ENCODE measurements at places on chromosomes 12 and 14.

DNA sequence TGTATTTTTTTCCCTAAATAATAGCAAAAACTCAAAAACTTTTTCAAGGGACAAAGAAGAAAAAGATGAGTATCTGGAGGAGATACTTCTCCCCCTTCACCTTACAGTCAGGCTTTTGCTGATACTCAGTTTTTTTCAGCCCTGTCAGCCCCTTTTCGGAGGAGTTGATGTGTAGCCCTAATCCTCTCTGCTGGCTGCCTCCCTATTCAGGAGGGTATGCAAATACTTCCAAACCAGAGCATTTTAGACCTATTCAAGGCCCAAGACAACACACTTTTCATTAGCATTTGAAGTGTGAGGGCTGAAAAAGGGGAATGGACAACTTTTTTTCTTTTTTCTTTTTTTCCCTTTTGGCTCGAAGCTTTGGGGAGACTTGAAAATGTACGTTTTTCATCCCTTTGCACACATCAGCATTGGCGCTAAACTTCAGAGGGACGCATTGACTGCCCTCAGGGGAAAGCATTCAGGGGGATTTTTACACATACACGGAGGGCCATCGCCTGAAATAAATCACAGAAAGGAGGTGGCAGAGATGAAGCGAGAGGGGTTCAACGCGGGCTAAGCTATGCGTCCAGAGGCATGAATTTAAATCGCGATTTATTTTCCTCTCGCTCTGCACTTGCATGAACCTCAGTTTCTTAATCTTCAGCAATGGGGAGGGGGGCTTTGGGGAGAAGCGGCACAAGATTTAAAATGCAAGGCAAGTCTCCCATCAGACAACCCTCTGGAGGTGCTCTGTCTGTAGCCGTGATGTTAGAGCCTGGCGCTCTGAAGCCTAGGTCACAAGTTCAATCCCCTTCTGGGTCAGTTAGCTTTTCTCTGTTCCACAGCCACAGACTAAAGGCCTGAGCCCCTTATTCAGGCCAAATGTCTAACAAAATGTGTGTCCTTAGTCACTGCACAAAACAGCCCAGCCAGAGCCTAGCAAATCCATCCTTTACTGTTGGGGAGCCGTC, 86.3 kb downstream of the ASCL1 start:
- no peak for DNase-seq

DNA sequence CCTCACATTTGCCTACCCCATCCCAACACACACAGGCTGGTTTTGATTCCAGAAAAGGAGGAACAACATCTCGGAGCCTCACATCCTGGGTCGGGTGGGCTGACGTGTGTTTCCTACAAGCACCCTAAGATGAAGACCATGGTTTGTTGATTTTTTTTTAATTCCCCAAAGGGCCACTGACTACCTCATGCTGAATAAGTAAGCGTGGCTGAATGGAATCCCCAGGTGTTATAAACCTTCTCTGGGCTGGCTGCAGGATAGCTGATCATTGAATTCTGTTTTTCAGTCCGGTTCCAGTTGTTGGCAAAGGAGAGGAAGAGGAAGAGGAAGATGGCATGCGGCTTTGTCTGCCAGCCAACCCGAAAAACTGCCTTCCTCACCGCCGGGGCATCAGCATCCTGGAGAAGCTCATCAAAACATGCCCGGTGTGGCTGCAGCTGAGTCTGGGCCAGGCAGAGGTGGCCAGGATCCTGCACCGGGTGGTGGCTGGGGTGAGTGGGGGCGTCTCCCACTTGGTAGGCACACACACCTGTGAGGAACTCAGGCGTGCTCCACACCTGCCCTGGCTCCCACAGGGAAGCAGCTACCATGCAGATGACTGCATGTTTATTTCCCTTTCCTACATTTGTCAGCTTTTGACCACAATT, 42.0 kb downstream of the RIN3 start:
- DNase-seq: no peak

GRCh38 chr12:52004042-52004648, 2.6 kb upstream of the TAMALIN start:
- DNase-seq: no peak

DNA sequence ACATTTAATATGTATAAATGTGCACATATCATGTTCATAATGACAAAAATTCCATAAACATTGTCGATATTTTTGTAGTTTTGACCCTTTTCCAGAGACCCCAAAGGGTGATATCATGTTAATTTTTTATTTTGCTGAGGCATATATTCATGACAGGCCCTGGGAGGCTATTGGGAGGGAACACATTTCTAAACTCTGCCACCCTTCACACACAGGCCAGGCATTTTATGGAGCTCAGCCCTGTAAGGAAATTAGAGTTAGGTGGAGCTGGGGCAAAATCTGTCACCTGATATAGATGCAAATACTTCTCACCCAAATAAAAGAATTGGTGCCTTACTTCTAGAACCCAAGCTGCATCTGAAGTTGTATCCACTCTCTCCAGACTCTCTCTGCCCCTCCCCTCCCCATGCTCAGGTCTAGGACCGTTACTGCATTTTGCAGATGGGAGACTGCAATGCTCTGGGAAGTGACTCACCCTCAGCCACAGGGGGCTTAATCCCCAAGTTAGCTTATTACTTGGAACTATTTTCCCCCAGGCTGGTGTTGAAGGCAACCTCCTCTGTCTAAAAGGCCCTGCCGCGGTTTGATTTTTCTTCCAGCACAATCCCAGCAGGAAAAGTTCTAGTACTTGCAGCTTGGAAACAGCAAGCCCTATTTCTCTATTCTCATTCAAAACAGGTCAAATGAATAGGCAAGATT, 238.9 kb downstream of the EMP1 start:
- no peak for DNase-seq

DNA sequence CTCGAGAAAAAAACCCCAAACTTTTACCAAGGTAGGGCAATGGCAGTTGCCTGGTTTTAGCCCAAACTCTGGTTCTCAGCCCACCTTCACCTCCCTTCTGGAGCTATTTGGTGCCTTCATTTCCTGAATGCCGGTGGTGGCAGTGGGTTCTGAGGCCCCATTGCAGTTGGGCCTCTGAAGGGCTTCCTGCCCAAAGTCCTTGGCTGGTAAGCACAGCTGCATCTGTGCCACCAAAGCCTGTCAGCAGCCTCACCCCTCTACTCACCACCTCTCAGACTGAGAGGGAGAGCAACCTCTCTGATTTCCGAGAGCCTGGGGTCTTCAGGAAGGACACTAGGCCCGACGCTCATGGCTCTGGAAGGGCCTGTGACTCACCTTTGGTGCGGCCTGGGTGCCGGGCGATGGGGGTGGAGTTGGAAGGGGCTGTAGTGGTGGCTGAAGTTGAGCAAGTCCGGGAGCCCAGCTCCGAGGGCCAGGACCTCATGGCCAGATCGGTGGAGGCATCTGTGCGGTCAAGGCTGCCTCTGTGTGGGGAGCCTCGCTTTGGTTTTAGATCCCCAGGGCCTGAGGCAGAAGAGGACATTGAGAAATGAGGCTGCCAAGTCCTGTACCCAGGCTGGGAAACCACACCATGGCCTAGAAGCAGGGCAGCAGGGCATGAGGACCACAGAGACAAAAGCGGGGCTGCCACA, 38.6 kb upstream of the GPR68 start:
- no peak for DNase-seq

- DNase-seq: no peak
These were observed 160.6 kb downstream of the MYRFL start for GRCh38 chr12:69985656-69986055.

DNA sequence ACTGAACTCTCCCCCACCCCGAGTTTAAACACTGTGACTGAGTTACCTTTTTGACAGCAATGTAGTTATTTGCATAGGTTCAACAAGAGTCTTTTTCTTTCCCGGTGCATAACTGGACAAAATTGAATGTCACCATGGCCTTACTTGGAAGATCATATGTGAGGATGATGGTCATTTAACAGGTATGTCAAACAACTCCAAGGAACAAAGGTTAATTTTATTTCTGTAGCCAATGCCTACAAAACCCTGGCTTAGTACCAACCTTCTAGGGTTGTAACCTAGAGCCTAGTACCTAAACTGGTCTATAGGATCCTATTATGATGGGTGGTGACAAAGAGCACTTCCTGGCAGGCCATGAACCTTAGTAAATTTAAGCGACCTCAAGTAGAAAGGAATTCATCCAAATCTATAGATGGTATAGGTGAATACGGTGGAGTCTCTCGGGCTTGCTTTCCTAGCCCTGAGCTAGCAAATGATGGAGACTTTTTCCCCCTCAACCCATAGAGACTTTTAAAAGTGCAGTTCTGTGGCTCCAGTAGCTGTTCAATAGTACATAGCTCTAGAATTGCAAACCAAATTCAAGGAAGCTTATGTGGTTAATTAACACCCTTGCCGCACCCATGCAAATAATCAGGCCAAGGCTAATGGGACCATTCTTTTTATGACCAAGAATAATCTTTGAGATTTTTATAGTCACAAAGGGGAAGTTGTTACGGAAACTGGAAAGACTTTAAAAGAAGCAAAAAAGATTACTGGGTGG, 89.0 kb downstream of the SLC38A1 start:
- DNase-seq: no peak

DNA sequence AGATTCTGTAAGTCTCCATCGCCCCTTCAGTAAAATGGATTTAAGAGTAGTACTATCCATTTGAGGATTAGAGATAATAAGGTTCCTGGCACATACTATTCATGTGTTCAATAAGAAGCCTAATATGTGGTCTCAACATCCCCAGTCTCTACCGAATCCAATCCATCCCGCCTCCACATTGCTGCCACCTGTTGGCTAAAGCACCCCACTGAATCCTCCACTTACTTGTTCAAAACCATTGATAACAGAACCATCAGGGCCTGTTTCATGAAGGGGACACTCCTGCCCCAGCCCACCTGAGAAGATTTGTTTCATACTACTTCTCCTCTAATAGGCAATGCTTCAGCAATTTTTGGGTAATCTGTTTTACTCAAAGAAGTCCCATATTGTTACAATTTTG, 147.5 kb downstream of the SLC2A13 start:
- no peak for DNase-seq

GRCh38 chr12:16346958-16347357, 487 bp upstream of the MGST1 start:
- no peak for DNase-seq

GRCh38 chr14:56592746-56593544, 13.3 kb downstream of the TMEM260 start:
- DNase-seq: no peak

DNA sequence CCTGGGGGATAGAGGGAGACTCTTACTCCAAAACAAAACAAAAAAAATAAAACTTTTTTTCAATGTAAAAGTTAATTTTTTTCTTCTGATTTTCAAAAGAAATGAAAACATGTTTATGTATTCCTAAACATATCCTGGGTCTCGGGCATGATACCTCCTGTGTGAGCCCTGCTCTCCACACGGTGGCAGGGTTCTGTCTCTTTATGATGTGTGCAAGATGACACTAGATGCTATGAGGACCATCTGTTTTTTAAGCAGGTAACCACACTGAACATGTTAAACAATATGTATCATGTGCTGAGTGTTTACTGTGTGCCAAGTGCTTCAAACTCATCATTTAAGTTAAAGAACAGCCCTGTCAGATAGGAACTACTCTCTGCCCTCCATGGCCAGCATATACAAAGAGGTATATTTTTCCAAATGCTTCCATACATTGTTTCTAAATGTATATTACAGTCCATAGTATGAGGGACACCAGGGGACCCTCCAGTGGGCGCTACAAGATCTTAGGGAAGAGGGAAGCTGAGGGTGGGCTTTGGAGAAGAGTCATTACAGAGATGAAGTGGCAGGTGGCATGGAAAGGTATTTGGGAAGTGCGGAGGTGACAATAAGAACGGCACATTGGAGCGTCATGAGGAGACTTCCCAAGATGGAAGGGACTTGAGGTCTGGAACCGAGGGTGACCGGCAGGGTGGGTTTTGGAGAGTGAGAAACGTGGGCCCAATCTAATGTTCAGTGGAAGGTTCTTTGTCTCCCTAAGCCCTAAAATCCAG, 28.5 kb downstream of the FOS start:
- DNase-seq: peak; percentile 39

DNA sequence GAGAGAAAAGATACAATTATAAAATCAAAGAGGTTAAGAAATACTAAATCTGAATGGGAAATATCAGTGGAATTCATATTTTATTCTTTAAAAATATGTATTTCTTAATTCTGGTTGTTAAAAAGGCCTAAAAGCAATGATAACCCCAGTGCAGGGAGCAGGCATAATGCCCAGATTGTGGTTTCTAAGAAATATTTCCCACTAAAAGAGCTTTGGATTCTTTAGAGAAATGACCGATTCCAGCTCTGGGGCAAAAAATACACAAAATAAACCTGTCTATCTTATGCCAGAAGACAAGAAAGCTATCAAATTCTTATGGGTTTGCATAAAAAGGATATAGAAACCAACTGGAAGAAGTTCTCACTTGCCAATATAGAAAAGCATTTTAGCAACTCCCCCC, 71.6 kb downstream of the PDE6H start:
- no peak for DNase-seq

- DNase-seq: no peak
These were observed 16.0 kb downstream of the XRCC3 start for GRCh38 chr14:103699261-103699661.

DNA sequence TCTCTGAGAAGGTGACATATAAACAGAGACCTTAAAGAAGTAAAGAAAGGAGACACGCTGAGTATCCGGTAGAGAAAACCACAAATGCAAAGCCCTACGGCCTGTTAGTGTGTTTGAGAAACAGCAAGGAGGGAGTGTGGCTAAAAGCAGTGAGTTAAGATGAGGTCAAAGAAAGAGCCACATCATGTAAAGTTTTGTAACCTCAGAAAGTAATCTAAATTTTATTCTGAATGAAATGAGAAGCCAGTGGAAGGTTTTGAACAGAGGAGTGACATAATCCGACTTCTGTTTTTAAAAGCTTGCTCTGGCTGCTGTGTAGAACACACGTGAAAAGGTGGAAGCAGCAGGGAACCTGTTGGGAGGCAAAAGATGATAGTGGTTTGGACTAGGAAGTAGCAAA, 32.6 kb downstream of the PPP2R5E start:
- no peak for DNase-seq

DNA sequence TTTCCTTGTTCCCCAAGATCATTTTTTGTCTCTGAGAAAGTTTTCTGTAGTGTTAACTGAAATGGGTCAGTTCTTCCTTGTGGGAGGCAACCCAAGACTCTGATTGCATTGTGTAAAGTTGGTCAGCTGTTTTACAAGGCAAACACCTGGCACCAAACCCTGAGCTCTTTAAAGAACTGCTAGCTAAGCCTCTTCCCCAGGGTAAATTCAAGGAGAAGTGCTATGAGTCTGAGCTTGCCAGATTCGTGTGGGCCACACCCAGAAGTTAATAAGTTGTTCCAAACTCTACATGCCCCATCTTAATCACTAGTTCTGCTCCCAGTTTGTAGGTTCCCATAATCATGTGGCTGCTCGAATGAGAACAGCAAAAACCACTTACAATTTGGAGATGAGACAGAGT, 214.5 kb downstream of the BTG1 start:
- DNase-seq: no peak

DNA sequence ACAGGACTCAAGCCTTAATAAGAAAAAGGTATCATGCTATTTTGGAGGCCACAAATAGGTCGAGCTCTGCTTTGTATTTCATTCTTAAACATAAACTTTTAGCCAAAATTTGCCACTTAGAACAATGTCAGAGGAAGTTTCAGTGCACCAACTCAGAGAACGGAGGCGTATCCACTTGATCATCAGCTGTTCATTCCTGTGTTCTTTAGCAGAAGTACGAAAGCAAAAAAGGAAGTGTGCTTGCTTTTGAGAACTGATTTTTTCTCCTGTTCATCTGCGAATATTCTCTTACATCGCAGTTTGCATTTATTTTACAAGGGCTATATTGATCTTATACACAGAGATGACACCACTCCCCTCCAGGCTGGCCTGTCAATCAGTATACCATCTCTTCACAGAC, 188.6 kb upstream of the SOX5 start:
- DNase-seq: no peak
